ENCODE measurements at places on chromosomes 4 and X. TPM values are rescaled to one million over a fixed set of nuclear protein-coding genes. Genes with fewer than 3 reads are reported as not detected.

DNA sequence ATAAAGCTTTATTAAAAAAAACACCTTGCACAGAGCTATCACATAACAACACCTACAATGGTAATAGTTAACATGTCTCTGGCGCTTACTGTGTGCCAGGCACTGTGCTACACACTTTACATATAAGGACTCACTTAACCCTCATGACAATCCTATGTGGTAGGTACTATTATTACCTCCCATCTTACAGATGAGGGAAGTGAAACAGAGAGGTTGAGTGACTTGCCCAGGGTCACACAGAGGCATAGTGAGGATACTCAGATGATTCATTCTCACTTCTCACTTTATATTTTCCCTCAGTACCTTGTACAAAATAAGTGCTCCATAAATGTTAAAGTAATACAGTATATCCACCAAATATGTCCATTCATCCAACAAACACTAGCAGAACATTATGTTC lies 43.4 kb upstream of the IQSEC2 start:
- no peak for DNase-seq
- H3K36me3 ChIP-seq = no peaks in the 10 kb centered on the region
- H3K4me3 ChIP-seq = no peak overlapping the region
- peaks cover 36% of the 10 kb centered on the region for H3K27me3 ChIP-seq

DNA sequence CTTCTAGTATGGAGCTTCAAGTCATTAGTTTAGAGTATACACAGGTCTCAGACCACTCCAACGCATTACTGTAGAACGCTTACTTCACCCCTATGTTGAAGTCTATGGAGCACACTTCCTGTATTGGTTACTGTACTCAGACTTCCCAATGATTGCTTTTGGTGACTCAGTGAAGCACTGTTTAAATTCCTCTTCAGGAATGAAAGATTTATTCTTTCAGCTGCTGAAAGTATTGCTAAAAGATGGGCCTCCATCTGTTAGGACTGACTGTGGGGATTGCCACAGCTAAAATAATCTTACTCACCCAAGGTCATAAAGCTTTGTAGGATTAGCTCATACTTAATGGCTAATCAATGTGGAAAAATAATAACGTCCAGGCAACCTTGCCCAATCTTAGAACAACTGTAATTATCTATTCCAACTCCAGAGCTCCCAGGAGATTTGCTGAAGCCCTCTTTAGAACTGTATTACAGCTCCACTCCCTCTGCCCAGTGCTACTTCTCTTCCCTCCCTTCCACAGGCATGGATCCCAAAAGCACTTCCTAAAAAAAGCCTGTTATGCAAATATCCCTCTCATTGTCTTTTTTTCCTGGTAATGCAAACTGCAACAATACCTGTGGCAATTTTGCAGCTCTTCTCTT lies 281.9 kb upstream of the HS3ST1 start:
- no peaks in the 10 kb centered on the region for H3K36me3 ChIP-seq
- no peak overlapping the region for H3K27ac ChIP-seq
- DNase-seq = no peak
- no peaks in the 10 kb centered on the region for H3K4me1 ChIP-seq
- no peak overlapping the region for H3K4me3 ChIP-seq

DNA sequence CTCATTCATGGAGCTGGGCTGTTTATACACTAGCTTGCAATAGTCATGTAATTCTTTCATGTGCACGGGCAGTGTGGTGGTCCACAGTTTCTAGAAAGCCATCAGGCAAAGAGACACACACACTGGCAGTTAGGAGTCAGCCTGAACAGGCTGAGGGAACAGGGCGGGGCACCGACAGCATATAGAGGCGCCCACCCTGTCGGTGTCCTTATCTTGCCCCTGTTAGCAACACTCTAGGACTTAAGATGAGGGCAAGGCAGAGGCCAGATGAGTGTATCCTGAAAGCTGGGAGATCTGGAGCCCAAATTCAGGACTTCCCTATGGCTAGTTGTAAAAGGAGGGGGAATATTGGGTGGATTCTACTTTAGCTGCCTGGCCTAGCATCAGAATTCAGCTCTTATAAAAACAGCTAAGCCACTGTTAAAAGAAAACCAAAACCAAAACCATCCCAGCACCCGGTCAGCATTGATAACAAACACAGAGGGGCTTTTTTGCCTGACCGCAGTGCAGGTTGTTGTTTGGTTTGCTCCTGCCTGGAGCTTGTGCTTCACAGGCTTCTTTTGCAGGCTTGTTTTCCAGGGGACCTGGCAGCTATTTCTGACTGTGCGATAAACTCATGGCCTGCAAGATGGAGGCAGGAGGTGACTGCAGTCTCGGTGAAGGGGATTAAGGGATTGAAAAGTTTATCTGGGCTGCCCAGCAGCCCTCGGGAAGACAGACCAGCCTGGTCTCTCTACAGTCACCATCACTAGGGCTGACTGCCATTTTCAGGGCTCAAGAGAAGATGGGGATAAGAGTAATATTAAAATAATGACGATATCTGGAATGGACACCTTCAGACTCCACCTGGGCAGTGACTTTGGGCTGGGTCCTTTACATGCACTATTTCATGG lies 638.9 kb downstream of the MID1IP1 start:
- no peak overlapping the region for H3K27ac ChIP-seq
- H3K4me3 ChIP-seq = no peak overlapping the region
- no peak for DNase-seq
- H3K4me1 ChIP-seq = peaks cover 4% of the 10 kb centered on the region
- H3K27me3 ChIP-seq = no peaks in the 10 kb centered on the region

GRCh38 chrX:14896273-14896672 lies 23.1 kb downstream of the MOSPD2 start:
- H3K4me1 ChIP-seq = no peaks in the 10 kb centered on the region
- no peak overlapping the region for H3K4me3 ChIP-seq
- peaks cover 7% of the 10 kb centered on the region for H3K36me3 ChIP-seq
- no peak overlapping the region for H3K27ac ChIP-seq
- H3K27me3 ChIP-seq = no peaks in the 10 kb centered on the region

DNA sequence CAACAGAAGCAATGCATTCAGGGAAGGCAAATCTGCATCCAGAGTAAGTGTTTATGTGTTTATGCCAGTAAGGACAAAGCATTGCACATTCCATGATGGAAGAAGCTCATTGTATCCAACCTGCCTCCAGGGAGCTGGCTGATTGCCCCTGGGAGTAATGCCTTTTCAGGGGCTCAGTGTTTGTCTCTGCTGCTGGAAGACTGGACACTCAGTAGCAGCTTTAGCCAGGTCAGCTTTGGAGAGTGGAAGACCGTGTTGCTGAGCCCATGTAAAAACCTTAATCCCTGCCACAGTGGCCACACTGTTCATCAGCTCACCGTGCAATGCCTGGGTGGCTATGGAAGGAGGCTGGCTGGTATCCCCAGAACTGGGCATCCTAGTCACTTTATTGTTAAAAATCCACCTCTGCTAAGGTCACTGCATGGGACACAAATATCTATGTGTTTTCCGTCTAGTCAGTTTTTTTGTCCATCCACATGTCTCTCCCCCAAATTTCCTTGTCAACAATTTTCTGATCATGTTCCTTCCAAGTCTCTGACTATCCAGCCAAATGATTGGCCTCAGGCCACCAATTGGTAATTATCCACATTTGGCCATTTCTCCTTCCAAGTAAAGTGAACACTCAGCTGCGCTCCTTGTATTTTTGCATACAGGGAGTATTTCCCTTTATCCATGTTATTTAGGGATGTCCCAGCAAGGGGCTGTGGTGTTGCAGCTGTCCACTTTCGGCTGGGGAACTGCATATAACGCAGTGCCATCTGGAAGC lies 2044.5 kb upstream of the AGA start:
- H3K27me3 ChIP-seq = no peaks in the 10 kb centered on the region
- H3K27ac ChIP-seq = no peak overlapping the region
- no peaks in the 10 kb centered on the region for H3K4me1 ChIP-seq

The FUNDC1 gene
- total RNA-seq = 22.2 TPM

DNA sequence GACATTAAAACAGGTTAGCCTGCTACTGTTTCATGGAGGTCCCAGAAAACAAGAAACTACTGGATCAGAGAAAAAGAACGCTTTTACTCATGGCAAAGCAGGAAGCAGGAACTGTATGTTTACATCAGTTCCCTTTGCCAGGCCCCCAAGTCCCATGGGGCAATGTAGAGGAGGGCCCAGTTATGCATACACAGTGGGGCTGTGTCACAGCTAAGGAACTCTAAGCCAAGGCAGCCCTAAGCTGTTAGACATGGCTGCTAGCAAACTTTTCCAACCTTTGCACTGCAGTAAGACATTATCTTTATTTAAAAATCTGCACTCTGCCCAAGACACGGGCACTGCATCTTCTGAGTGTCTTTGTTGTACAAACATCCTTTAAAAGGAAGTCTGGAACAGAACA lies 975.8 kb downstream of the C4orf33 start:
- H3K4me1 ChIP-seq = peaks cover 3% of the 10 kb centered on the region
- no peak for DNase-seq
- H3K27me3 ChIP-seq = no peaks in the 10 kb centered on the region
- H3K27ac ChIP-seq = no peak overlapping the region

The GUCY1A1 gene
- total RNA-seq = 1.1 TPM

DNA sequence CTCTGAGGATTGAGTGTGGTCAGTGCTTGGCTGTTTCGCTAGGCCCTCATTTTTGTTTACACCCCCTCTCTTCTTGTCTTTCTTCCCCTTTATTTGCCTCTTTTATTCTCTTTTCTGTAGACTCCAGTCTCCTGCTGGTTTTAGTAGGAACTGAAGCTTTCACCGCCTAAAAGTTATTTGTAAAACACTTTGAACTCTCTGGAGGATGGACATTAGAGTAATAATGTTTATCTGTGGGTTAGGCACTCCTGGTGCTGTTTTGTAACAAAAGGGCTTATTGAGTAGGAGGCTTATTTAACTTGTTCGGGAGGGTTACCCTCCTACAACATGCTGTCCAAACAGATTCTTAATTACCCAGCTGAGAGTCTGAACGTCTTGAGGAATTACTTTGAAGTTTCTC lies 1.6 kb upstream of the ARHGAP10 start:
- H3K36me3 ChIP-seq = no peaks in the 10 kb centered on the region
- H3K27ac ChIP-seq = no peak overlapping the region
- no peak overlapping the region for H3K4me3 ChIP-seq
- H3K27me3 ChIP-seq = peaks cover 38% of the 10 kb centered on the region
- peaks cover 3% of the 10 kb centered on the region for H3K4me1 ChIP-seq

DNA sequence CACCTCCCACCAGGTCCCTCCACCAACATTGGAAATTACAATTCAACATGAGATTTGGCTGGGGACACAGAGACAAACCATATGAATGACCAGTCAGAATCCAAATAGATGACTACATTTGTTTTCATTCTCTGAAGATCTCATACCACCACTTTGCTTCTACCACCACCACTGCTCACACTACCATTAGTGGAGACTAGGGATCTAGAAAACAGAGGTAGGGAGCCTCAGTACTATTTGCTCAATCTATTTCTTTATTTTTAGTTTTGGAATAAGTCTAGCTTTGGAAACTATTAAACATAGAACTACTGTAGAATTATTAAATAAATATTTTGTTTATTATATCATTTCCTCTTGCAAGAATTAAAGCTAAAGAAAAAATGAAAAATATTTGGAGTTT lies 727.9 kb downstream of the CCSER1 start:
- H3K27me3 ChIP-seq = no peaks in the 10 kb centered on the region
- no peak for DNase-seq
- no peak overlapping the region for H3K27ac ChIP-seq
- H3K4me1 ChIP-seq = no peaks in the 10 kb centered on the region
- no peak overlapping the region for H3K4me3 ChIP-seq
- no peaks in the 10 kb centered on the region for H3K36me3 ChIP-seq
